ENCODE measurements at places on chromosomes 5 and 9.
A peak's percentile ranks its signal among the peaks of the same experiment; 100 is the strongest.

DNA sequence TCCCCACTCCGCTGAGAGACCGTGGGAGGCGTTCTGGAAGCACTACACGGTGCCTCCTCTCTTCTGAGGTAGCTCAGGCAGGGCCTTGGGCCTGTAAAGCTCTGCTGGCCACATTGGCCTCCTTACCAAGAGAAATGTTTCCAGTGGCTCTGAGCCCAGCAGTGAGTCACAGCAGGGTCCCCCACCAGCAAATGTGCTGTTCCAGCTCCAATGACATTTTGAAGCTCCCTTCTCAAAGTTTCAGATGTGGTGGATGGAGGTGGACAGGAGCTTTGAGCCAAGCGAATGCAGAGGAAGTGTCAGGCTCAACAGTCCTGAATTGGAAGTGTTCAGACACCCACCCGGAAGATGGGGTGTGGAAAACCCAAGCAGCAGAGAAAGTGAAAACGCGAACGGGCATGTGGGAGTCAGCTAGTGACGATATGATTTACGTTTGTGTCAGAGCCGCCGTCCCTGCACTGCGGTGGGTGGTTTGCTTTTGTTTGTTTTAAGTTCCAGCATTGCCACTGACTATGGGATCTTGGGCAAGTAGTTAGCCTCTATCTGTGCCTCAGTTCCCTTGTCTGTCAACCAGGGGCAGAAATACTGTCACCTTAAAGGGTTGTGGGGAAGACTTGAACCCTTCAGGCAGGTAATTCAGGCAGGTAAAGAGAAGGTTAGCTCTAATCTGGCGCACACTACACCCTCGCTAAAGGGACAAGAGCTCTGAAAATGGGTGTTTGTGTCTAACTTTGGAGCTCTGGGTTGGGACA lies 38.2 kb downstream of the C5orf15 start:
- DNase-seq: peak; percentile 63

GRCh38 chr9:98688710-98689495 lies 19.8 kb downstream of the GABBR2 start:
- DNase-seq: no peak

DNA sequence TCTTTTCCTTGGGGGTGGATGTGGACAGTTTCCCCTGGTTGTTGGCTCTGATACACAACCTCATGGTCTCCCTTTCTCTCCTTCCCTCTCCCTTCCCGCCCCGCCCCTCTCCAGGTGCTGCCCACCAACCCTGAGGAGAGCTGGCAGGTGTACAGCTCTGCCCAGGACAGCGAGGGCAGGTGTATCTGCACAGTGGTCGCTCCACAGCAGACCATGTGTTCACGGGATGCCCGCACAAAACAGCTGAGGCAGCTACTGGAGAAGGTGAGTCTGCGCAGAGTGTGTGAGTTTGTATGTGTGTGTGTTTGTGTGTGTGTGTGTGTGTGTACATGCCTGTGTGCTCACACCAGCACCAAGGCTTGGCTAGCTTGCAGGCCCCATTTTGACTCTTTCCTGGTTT lies 2.6 kb downstream of the OLFM1 start:
- no peak for DNase-seq

- DNase-seq: no peak
Observed at GRCh38 chr5:8184455-8185063, 315.6 kb downstream of the MTRR start.

DNA sequence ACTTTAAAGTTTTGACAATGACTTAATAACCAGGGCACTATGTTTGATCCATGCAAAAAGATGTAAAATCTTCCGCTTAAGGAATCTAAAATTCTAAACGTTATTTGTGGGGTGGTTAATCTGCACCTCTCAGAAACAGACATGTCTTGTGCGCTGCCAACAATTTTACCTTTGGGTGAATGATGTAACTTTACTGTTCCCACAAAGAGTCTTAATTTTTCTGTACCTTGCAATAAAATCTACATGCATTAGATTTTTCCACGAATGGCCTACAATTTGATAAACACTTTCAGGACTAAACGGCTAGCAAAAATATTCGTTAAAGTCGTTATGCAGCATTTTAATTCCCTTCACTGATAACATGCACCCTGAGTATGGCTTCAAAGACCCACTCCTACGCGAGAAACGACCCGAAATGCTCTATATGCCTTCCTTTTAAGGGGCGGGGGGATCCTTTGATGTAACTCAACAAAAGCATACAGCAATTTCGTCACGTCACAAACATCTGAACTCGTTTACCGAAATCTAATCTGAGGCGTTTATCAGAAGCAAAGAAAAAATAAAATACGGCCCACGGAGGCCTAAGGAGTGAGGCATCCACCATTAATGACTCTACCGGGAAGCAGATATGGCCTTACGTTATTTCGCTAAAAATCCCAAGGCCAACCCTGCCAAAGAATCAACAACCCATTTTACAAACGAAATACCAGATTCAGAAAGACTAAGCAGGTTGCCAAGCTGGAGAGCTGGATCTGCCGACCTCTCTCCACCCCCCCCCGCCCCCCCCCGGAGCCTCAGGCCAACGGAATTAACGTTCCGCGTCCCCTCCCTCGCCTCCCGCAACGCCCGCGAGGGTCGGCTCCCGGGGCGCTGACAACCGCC lies 621 bp downstream of the AK6 start:
- DNase-seq: peak; percentile 34

DNA sequence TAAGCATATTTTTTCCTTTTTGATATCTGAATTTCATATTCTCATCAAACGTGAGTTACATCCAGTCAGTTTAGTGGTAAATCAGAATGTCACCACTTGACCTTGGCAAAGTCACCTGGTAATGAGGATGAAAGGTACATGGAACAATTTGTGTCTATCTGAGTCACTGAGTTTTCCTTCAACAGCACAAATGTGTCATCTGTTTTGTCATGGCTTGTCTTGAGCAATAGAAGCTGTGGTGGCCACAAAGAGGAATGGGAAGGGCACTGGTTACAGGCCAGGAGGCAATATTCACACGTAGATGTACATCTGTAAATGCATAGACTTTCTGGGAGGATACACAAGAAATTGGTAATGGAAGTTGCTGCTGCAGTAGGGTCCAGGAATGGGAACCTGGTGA lies 8.4 kb upstream of the ZNF474 start:
- no peak for DNase-seq

DNA sequence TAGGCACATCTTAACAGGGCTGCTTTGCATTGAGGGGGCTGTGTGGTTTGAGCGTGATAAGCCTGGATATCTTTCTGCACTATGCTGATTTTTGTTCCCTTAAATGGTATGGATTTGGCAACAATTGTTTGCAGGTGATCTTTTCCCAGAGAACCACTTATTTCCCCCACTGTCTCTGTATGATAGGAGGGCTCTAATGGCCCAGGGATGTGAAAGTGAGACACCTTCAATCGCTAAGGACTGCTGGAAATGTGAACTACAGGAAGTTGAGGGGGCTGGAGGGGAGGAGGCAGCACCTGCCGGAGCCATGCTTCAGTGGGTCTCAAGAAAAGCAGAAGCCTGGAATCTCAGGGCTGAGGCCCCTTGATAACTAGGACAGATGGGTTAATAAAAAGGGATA lies 29.4 kb downstream of the SYK start:
- DNase-seq: no peak

- no peak for DNase-seq
Observed at GRCh38 chr9:121915304-121915625, 177.8 kb downstream of the TTLL11 start.

DNA sequence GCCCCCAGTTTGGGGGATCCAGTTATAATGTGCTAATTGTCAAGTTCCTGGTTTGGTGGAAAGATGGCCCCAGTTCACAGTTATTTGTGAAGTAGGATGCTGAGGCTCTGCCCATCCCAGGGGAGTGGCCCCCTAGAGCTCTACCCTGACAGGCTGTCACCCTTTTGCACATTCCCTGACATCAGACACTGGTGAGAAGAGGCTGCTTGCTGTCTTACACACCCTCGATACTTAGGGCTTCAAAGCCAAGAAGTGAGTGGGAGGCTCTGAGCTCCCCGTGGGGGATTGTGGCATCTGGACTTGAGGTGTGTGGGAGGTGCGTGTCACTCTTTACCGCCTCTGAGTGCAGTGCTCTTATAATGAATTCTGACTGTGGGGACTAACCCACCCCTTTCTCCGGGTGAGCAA lies 168.5 kb downstream of the DOCK2 start:
- no peak for DNase-seq
